Stimulated activated CD4-positive, alpha-beta T cell treated with anti-CD3 and anti-CD28 coated beads, TNF-alpha, amount 100 ng/mL, for 48 hours (primary cell): ENCODE measurements at places on chromosomes 3 and 15.

DNA sequence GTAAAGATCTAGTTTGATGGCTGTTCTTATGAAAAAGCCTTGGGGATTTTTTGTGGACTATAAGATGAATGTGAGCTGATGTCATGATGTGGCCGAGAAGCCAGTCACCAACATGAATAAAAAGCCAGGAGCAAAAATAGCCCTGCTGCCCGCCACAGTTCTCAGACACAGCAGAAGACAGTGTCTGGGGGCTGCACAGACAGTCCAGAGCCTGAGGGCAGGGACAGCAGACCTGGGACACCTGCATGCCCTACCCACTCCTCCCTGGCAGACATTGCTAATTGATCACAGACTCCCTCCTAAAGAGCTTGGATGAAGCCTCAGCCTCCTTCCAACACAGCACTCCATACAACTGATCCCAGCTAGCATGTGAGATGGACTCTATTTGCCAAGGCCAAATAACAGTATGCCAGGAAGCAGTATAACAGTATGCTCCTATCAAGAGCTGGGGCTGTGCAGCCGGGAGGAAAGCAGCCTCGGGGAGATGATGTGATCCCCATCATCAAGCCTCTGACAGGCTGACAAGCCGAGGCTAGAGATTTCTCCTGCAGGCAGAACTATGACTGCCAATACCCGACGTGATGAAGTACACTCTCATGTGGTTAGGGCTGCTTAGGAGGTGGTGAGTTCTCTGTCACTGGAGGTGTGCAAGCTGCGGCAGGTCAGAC, 105.4 kb upstream of the RPL32 start:
- DNase-seq: no peak

DNA sequence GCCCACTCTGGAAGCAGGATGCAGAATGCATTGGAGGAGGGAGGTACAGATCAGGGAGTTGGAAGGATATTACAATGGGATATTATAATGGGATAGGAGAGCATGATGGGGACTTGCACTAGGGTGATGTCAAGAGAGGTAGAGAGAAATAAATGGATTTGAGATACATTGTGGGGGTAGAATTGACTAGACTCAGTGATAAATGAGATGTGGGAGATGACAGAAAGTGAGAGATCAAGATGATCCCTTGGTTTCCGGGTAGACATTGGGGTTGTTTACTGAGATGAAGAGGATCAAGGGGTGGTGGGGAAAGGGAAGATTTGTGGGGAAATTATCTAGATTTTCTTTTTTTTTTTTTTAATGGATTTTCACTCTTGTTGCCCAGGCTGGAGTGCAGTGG, 42.7 kb downstream of the BFSP2 start:
- DNase-seq: no peak

- DNase-seq: no peak
Measured at GRCh38 chr3:111812701-111813100, 46.4 kb upstream of the PHLDB2 start.

DNA sequence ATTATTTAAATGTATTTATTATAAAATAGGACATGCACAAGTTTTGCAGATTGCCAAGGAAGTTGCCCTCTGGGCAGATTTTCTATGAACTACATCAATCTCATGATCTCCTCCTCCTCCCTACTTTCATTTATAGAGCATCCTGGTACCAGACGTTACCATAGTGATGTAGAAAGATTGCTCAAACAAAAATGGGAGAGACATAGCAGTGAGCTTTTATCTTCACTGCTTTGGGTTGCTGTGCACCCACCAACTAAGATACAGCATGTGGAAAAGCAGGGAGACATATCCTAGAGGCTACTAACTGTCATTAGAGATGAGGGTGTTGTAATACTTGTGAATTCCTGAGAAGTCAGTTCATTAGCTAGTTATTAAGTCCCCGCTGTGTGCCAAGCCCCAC, 137.5 kb upstream of the BFSP2 start:
- no peak for DNase-seq

DNA sequence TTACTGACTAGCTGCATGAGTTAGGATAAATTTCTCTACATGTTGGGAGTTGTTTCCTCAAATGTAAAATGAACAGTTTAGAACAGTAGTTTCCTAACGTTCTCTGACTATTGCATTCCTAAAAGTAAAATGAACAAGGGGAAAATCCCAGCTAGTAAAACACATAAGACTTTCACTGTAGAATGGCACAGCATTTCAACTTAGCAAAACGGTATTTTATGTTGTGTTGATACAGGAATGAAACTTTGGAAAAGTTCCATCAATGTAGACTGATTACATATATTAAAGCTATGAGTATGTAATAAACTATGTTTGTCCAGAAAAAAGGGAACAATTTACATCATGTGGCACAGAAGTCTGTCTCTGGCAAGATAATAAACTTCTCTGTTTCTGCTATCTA, 297.4 kb upstream of the EPHA3 start:
- DNase-seq: no peak

DNA sequence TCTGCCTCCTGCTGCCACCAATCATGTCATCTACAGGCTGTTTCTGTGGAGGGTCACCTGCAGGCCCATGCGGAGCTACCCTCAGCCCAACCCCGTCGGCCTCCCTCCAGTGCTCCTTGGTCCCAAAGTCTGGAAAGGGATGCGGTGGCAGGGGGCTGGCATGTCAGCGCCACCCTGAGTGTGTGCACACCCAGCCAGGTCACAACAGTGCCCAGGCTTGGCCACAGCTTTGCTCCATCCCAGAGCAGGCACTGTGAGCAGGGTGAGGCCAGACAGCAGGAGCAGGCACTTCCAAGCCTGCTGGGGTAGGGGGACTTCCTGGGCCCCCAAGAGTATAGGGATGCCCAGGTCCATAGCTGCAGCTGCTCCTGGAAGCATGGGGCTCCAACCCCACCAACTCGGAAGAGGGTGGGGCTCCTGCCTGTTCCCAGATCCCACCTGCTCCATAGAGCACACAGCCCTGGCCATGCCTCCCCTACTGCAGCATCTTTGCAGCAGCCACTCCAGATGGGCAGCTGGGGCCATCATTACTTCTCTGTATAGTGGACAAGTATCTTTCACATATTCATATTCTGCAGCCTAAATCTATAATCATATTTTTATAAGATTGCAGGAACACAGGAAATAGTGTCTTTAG, 109.3 kb downstream of the CBLB start:
- no peak for DNase-seq

DNA sequence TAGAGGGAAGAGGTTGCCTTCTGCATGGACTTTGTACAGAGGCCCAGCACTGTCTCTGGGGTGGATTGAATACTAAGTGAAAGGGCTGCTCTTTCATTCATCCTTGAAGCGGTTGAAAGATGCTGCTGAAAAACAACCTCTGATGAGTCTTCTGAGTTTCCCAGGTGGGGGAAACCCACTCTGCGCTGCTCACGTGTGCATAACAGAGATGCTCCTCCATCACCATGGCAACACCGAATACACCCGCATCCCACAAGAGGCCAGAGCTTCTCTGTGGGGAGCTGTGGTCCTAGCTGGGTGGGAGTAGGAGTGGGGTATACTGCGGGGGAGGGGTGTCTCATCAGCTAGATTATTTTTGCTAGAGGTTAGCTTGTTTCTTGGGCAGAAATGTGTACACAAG, 6.1 kb upstream of the SYN2 start:
- no peak for DNase-seq

DNA sequence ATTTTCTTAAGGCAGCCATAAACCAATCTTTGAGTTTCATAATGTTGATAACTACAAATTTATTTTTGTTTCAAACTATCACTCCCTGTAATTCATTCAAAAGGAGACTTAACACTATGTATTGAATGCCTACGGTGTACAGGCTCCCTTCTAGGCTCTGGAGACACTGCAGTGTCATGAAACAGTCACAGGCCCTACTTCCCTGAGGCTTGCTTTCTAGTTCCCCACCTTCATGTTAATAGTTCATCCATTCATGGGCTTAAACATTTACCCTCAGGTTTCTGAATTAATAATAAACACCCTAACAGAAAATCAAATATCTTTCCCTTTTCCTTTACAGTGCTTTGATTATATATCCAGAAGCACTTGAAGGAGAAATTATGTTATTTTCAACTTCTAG, 168.7 kb downstream of the CHL1 start:
- DNase-seq: no peak

DNA sequence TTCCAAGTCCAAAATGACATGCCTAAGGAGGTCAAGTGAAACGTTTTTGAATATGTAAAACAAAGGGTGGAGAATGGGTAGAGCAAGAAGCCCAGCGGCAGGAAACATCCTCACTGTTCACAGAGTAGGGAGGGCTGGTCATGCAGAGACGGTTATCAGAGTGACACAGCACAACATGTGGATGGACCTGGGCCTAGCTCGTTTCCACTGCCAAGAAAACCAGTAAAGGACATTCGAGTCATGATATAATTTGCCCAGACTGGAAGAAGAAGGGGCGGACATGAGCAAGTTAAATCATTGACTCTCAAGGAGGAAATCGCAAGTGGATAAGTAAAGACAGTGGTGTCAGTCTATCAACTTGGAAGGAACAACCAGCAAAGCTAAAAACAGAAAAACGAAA, 89.3 kb downstream of the LRIG1 start:
- no peak for DNase-seq

DNA sequence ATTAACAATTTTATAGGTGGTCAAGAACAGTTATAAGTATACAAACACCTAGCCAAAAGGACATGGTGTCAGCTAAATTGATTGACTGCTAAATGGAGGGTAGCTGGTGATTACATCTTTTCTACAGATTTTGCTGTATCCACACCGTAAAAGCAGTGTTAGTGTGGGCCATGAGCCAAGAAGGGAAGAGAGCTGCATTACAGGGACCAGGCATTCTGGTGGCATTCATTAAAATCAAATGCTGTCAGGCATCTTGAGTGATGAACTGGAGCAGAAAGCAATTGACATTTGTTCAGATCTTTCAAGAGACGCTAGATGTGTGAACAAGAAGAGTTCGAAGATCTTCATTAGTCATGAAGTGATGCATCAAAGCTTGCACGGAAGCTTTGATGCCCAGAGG, 177.9 kb downstream of the ARPP21 start:
- no peak for DNase-seq

- no peak for DNase-seq
Measured at GRCh38 chr3:119148493-119149180, 2.7 kb downstream of the TEX55 start.

GRCh38 chr3:168620854-168621253, 525.1 kb upstream of the GOLIM4 start:
- DNase-seq: no peak
